ENCODE measurements at places on chromosomes 5 and 9.

DNA sequence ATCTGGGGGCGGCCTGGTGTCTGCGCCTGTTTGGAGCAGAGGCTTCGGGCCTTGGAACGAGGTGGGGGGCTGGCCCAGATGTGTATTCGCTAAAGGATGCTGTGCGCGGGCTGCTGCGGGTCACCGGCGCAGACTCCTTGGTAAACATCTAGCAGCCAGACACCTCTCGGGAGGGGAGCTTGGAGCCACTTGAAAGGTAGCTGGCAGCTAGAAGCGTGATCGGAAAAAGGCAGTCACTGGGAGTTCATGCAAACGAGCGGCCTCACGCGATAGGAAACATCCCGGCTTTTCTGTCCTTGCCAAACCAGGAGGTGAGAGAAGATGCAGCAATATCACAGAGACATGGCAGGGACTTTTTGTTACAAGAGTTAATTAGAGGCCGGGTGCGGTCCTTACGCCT is 8.1 kb downstream of the LAMC3 start:
- no peak for DNase-seq

GRCh38 chr5:65426656-65427055 is 55.1 kb downstream of the ADAMTS6 start:
- no peak for DNase-seq

DNA sequence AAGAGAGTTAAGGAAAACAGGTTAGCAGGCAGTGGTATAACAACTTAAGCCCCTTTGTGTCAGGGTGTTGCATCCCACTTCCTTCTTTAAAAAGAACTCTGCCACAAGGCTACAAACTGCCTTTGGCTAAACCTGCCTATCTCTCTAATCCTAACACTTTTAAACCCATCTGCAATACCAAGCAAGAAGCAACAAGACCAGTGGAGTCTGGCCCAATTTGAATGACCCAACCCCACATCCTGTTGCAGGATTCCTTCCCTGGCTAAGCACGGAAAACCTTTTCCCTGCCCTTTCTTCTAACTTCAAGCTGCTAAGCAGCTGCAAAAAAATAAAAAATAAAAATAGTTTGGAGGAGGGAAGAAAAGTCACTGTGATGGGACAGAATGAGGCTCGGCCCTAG is 27.1 kb downstream of the ABCA1 start:
- no peak for DNase-seq

GRCh38 chr5:172444110-172444510 is 10.2 kb downstream of the SH3PXD2B start:
- DNase-seq = no peak

DNA sequence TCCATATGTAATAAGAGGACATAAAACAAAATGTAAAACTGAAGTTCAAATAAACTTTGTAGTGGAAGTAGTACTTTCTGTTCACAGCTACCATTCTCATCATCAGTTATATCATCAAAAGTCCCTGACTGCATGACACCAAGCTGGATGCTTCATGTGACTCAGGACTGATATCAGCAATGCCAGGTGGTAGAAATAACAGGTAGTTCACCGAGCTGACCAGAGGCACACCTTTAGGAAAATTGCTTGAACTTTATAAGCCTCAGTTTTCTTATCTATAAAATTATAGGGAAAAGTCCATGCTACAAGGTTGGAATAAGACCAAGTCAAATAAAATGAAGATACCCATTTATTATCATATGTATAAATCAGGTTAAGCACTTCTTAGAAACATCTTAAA is 124.9 kb upstream of the PTGER4 start:
- no peak for DNase-seq

DNA sequence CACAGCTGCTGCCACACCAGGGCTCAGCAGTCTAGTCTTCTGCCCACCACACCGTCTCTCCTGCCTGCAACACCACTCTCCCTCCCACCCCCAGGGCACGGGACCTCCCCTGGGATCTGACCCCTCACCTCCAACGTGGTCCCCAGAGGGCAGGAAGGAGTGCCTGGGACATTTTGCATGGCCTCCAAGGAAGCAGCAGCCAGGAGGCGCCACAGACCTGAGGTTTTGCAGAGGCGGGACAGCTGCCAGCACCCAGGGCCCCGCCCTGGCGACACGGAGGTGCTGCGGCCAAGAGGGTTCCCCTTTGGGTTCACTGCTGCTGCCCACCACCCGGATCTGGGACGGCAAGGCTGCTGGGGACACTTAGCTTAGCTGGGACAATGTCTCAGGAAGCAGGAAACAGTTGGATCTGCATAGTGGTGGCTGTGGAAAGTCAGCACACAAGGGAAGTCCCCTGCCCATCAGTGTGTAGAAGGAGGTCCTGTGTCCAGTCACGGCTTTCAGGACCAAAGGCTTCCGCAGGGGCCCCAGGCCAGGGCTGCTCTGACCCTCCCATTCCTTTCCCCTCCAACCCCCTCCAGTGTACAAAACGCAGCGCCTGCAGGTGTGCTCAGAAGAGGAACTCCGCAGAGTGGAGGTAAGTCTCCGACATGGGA is 13.8 kb downstream of the PROP1 start:
- no peak for DNase-seq

DNA sequence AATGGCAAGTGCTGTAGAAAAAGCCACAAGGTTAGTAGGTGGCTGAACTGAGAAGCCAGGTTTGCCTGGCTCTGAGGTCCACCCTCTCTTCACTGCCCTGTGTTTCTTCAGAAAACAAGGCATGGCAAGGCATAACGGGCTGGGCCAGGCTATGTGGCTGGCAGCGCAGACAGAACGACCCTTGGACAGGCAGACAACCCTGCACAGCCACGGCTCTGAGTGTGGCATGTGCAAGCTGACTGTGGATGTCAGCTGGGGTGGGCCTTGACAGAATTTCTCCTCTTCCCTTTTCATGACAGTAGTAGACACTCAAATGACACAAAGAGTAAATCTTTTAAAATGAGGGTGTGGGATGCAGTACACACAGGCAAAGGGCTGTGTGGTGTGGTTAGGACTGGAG is 81.7 kb downstream of the MACROH2A1 start:
- DNase-seq = no peak

GRCh38 chr5:173507171-173507570 is 109.3 kb downstream of the BOD1 start:
- no peak for DNase-seq

DNA sequence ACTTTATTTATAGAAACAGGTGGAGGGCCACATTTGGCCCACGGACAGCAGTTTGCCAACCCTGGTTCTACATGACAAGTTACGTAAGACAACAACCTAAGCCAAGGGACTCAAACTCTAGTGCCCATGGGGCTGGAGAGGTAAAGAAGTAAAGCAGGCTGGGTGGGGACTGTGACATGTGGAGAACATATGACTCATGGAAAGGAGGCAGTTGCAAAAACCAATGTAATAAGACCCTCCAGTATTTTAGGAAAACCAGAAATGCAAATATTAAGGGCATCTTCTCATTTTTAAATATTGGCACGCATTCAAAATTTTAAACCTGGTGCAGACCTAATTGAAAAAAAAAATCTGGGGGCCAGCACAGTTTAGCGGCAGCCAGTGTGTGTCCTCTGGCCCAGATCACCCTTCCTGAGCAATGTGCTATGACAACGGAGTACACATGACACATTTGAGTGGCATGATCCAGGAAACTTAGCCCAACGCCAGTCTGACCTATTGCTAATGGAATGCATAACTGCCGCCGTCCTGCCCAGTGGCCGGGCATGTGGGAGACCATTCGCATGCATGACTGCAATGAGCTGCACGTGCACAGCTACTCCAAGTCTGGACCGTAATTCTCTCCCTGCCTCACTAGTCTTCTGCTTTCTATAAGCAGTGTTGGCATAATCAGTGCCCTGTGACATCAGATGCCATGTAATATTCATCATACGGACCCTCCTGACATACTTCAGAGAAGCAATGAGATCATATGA is 97.2 kb downstream of the SH3TC2 start:
- no peak for DNase-seq

DNA sequence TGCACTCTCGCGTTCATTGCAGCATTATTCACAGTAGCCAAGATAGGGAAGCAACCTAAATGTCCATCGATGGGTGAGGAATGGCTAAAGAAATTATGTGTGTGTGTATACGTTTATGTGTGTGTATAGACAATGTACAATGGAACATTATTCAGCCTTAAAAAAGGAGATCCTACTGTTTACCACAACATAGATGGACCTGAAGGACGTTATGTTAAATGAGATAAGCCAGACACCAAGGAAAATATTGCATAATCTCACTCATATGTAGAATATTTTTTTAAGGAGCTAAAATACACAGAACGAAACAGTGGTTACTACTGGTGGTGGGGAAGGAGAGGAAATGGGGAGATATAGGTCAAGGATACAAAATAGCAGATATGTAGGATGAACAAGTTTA is 2.4 kb downstream of the KIF2A start:
- no peak for DNase-seq

DNA sequence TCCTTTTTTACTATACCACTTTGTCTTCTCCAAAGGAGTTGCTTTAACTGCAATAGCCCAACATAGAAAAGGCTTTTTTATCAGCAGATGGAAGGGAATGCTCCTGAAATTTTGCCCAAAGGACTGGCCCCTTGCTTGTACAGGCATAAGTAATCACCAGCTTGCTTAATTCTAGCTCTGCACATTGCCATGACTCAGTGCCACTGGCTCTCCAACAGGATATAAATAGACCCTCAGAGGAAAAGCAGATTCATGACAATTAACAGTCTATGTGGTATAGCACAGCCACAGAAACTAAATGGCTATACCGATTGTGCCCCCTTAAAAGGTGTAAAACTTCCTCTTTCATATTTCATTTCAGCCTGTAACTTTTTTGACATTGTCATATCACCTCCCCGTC is 227.0 kb downstream of the ZNF608 start:
- DNase-seq = no peak

DNA sequence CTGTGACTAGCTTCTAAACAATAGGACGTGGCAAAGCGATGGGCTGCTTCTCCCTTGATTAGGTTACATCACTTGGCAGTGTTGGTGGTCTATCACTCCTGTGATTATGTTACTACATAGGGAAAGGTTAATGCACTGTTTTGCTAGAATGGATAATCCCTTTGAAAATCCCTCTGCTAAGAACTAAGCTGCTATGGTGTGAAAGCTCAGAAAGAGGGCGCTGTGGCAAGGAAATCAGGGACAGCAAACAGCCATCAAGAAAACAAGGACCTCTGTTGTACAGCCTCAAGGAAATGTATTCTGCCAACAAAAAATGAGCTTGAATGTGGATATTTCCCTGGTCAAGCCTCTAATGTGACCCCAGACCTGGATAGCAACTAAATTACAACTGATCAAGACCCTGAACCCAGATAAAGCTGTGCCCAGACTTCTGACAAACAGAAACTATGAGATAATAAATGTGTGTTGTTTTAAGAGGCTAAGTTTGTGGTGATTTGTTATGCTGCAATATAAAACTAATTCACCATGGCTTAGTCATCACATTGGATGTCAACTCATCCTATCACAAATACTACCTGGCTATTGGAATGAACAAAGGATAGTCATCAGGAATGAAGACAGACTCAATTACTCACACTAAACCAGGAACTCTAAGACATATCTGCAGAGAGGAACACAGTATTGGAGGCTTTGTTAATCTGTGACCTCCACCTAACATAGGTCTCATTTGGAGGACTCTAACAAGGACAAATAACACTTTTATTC is 1215.9 kb downstream of the EFNA5 start:
- DNase-seq = no peak

GRCh38 chr9:114619191-114619761 is 8.2 kb downstream of the TMEM268 start:
- no peak for DNase-seq

- no peak for DNase-seq
Measured at GRCh38 chr5:26430323-26430722, 608.1 kb downstream of the CDH9 start.

- no peak for DNase-seq
Measured at GRCh38 chr9:126677188-126678084, 63.7 kb downstream of the LMX1B start.

DNA sequence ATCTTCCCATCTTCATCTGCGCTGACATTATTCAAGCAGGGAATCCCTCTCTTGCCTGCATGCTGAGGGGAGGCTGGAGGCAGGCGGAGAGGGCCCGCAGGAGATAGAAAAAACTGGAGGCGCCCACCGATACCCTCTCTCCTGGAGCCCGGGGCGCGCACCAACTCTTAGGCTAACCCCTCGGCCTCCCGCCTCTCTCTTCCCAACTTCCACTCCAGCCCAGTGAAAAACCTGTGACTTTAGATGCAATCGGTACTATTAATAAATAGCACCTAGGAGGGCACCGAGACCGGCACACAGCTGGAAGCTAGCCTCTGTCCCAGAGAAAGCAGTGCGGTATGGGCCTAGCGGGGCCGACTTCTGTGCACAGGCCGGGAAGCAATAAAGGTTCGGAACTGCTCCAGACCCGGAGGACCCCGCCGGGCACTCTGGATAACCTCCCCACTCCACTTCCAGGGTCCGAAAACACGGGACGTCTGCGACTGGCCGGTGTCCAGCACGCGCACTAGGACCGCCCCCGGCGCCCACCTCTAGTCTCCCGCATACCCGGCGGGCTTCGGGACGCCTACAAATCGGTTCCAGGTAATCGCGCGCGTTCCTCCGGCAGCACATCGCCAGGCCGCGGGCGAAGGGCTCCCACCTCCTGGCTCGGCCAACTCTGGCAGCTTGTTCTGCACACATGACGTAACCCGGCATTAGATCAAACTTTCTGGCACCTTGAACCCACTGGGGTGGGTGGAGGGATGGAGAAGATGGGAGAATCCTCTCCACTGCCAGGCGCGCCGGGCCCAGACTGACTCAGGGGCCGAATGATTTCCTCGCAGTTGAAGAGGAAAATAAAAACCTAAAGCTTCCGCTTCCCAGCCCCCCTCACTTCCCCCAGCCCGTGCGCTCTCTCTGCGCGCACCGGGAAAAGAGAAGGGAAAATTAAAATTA is 1.4 kb downstream of the EFNA5 start:
- no peak for DNase-seq

DNA sequence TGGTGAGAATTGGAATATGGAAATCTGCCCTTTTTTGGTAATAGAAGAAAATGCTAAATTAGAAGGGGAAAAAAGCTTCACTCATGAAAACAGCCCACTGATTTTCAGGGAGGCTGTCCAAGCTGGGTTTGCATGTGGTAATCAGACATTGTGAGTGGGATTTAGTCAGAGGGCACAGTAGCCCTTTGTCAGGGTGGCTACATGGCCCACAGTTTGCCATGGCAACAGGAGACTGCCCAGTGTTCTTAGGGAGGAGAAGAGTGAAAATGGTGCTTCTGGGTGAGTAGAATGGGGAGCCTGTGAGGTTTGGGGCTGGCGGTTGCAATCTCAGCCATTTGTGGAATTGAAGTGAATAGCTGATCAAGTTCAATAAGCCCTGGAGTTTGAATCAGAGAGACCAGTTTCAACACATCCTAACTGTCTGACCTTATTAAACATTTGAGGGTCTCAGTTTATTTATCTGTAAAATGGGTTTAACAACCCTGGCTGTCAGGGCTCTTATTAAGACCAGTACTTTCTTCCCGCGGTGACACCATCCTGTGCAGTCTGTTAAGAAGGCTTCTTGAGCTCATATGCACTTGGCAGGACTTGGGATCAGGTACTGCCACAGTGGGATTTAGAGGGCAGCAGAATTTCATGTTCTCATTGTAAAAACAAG is 107.6 kb upstream of the TNC start:
- no peak for DNase-seq

Measured in CD4-positive, alpha-beta T cell treated with Interleukin-4 for 4 hours (primary cell).